ENCODE measurements at places on chromosomes 7 and 10. TPM values are rescaled to one million over a fixed set of nuclear protein-coding genes. Genes with fewer than 3 reads are reported as not detected.

- DNase-seq = no peak
- H3K4me3 ChIP-seq = no peak overlapping the region
- H3K27me3 ChIP-seq = no peaks in the 10 kb centered on the region
- H3K27ac ChIP-seq = no peak overlapping the region
- no peaks in the 10 kb centered on the region for H3K4me1 ChIP-seq
Observed at GRCh38 chr7:132653366-132653930, 77.2 kb upstream of the PLXNA4 start.

DNA sequence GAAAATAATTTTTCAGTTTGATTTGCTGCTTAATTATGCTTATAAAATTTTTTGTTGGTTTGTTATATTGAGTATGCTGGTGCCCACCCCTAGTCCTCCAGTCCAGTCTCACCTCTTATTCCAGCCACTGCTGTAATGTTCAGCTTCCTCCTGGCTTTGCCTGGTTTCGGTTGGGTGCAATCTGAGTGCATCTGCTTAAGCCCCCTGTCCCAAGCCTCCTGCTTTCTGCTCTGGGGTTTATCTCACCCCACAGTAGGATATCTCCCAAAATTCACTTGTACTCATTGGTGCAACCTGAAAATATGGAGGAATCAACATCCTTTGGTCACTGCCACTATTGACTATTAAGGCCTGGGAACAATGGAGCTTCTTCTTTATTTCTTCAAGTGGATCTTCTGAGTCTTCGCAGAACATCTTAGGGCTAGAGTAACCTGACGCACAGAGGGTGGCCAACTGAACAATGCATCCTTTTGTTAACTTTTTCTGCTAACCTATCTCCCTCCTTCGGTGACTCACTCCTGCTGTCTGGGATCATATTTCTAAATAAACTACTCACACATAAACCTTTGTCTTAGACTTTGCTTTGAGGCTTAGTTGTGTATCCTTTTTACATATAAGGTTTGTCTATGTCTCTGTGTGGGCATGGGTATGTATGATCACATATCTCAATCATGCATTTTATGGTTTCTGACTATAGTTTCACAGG is 19.1 kb upstream of the SOSTDC1 start:
- no peak for DNase-seq
- no peaks in the 10 kb centered on the region for H3K36me3 ChIP-seq
- H3K4me1 ChIP-seq = no peaks in the 10 kb centered on the region
- H3K27me3 ChIP-seq = no peaks in the 10 kb centered on the region
- no peak overlapping the region for H3K4me3 ChIP-seq

- H3K27me3 ChIP-seq = no peaks in the 10 kb centered on the region
- no peaks in the 10 kb centered on the region for H3K36me3 ChIP-seq
- H3K27ac ChIP-seq = no peak overlapping the region
- no peaks in the 10 kb centered on the region for H3K4me1 ChIP-seq
- no peak overlapping the region for H3K4me3 ChIP-seq
Observed at GRCh38 chr7:17623546-17624185, 316.6 kb downstream of the SNX13 start.

GRCh38 chr7:142992427-142992826 is 30.3 kb upstream of the KEL start:
- H3K27ac ChIP-seq = no peak overlapping the region
- H3K4me3 ChIP-seq = no peak overlapping the region
- no peaks in the 10 kb centered on the region for H3K27me3 ChIP-seq
- no peak for DNase-seq
- no peaks in the 10 kb centered on the region for H3K36me3 ChIP-seq

DNA sequence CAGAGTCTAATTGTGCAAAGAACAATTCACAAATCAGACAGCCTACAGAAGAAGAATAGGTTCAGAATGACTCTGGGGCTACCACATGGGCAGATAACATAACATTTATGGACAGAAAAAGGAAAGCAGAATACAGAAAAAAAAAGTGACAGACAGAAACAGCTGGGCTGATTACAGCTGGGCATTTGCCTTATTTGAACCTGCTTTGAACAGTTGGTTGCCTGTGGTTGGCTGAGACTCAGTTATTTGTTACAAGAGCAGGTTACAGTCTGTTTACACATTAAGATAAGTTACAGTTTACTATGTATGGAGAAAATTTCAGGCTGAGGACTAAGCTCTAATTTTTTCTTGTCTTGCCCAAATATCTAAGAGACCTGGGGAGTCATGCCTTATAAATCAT is 327.2 kb downstream of the GALNT17 start:
- H3K4me3 ChIP-seq = no peak overlapping the region
- no peaks in the 10 kb centered on the region for H3K27me3 ChIP-seq
- no peaks in the 10 kb centered on the region for H3K36me3 ChIP-seq

GRCh38 chr7:24727154-24728120 is 29.8 kb downstream of the GSDME start:
- H3K36me3 ChIP-seq = no peaks in the 10 kb centered on the region
- no peak overlapping the region for H3K4me3 ChIP-seq
- no peaks in the 10 kb centered on the region for H3K4me1 ChIP-seq
- no peaks in the 10 kb centered on the region for H3K27me3 ChIP-seq
- no peak for DNase-seq

DNA sequence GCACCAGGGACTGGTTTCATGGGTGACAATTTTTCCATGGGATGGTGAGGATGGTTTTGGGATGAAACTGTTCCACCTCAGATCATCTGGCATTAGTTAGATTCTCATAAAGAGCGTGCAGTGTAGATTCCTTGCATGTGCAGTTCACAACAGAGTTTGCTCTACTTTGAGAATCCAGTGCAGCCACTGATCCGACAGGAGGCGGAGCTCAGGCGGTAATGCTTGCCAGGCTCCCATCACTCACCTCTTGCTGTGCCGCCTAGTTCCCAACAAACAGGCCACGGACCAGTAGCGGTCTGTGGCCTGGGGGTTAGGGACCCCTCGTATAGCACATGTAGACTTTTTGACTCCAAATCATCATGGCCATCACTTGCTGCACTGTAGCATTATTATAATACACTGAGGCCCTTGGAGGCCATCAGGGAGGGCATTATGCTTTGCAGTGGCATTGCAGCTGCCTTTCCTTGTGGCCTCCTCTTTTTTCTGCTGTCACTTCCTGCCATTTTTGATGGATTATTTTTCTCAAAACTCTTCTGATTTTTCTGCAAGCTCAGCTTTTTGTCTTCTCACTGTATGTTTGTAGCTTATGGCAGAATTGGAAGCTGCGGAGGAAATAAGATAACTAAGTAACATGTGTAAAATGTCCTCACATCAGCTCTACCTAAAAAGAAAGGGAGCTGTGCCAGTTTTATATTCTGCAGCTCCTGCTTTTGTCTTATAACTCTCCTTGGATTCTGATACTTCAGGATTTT is 18.5 kb downstream of the CSGALNACT2 start:
- H3K27me3 ChIP-seq = no peaks in the 10 kb centered on the region
- no peaks in the 10 kb centered on the region for H3K4me1 ChIP-seq
- H3K27ac ChIP-seq = no peak overlapping the region

The SLC26A4 gene
- 7.3 TPM for polyA plus RNA-seq

The CCDC172 gene
- polyA plus RNA-seq = not detected

The PTPN20 gene
- 2.6 TPM for polyA plus RNA-seq

The CYP3A7 gene
- 0.69 TPM for polyA plus RNA-seq

The CCL24 gene
- polyA plus RNA-seq = not detected

All from kidney (tissue), 22 donors.